HFFc6 (cell line): ENCODE measurements at places on chromosomes 12 and 14.
A peak's percentile ranks its signal among the peaks of the same experiment; 100 is the strongest.

GRCh38 chr12:92654929-92655328 lies 47.9 kb upstream of the PLEKHG7 start:
- DNase-seq: no peak

GRCh38 chr12:64611341-64612284 lies 1.3 kb downstream of the RASSF3 start:
- peak; percentile 16 for DNase-seq

DNA sequence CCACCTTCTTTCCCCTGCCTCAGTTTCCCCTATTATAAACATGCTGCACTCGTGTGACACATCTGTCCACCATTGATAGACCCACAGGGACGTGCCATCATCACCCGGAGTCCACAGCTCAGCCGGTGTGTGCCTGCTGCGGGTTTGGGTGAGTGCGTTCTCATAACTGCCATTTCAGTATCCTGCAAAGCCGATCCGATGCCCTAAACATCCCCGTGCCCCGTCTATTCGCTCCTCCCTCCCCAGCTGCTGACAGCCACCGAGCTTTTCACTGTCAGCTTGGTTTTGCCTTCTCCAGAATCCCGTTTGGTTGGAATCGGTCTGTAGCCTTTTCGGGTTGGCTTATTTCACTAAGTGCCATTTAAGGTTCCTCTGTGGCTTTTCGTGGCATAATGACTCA lies 3.9 kb downstream of the LRCOL1 start:
- DNase-seq: no peak

DNA sequence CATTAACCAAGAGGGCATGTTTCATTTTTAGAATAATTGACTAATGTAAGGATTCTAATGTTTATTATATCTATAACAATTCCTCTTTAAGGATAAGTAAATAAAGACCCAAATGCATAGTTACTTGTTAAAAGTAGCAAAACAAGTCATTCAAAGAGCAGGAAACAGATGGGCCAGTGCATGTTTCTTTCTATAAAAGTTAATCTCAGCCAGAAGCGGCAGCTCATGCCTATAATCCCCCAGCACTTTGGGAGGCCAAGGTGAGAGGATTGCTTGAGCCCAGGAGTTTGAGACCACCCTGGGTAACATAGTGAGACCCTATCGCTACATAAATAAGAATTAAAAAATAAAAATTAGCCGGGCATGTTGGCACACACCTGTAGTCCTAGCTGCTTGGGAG lies 391.0 kb upstream of the RGS6 start:
- no peak for DNase-seq

DNA sequence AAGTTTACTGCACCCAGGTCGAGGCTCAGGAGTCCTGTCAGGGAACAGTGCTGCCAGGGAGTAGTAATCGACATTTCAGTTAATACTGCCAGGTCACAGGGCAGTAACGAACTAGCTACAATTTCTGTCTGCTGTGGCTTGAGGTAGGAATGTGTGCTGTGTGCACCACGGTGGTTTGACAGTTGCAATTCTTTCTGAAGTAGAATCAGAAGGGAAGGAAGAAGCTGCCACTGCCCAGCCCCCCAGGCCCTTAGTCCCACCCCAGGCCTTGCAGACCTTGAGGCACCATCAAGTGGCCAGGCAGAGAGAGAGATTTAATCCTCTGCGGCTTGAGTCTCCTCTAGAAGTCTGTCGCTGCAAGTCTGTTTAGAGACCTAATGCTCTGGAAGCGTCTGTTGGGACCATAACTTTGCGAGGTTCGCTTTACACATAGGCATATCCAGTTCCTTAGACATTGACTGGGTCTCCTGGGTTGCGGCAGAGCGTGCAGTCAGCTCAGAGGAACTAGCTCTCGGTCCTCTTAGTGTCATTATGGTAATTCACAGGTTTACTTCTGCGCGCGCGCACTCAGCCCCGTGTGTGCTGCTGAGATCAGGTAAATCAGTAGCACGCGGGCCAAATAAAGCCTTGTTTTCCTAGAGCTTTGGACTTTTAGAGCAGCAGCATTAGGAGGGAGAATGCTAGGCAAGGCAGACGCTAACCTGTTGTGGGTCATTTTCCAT lies 9.8 kb downstream of the NKX2-1 start:
- no peak for DNase-seq

DNA sequence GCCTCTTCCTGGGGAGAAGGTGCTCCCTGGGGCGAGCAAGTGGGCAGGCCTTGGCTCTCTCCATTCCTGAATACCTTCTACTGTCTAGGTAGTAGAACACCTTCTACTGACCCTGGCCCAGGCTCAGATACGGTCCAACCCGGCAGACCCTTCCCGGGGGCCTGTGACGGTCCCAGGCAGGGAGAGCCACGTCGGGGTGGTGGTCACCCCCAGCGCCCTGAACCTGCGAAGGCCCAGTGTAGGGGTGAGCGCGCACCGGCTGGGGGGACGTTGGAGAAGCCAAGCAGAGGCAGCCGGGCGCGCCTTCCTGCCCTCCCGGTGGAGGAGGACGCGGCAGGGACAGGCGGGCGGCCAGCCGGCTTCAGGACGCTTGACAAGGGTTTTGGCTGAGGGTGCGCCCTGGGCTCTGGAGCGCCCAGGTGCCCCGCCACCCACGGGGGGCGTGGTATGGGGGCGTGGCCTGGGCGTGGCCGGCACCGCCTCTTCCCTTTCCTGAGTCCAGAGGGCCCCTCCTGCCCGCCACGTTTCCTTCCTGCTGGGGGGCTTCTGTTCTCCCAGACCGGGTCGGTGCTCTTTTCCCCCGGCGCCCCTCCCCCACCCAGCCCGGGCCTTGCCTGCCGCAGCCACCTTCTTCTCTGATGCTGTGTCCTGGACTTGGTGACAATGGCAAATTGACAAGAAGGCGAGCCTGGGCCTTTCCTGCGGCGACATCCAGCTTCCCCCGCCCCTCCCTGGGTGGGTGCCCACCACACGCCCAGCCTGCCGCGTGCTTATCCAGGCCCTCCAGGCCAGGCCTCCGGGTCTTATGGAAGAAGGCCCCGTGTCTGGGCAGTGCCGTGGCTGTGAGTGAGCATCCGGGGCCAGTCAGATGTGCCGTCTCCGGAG lies 24.5 kb upstream of the PPP1R13B start:
- no peak for DNase-seq

- DNase-seq: no peak
These were observed 11.3 kb upstream of the PLEKHD1 start for GRCh38 chr14:69473260-69473659.

GRCh38 chr14:24784981-24785380 lies 151.0 kb upstream of the GZMB start:
- DNase-seq: no peak

GRCh38 chr14:49733836-49734235 lies 34.1 kb upstream of the KLHDC2 start:
- DNase-seq: no peak

DNA sequence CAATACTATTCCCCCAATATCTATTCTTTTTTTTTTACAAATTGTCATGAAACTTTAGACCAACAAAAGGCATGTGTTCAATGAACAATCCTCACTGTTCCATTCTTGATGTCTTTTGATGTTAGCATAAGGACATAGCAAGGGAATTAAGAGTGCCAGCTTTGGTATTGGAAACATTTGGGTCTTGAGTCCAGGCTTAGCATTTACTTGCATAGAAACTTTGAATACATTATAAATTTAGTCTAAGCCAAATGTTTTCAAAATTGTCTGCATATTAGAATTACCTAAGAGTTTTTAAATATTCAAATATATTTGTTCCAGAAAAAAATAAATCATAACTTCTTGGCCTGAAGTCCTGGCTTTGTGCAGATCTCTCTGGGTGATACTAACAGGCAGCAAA lies 406.5 kb downstream of the LRFN5 start:
- no peak for DNase-seq

GRCh38 chr14:99156090-99156425 lies 115.9 kb downstream of the BCL11B start:
- DNase-seq: no peak

GRCh38 chr14:92411941-92412340 lies 89.0 kb downstream of the SLC24A4 start:
- DNase-seq: no peak

DNA sequence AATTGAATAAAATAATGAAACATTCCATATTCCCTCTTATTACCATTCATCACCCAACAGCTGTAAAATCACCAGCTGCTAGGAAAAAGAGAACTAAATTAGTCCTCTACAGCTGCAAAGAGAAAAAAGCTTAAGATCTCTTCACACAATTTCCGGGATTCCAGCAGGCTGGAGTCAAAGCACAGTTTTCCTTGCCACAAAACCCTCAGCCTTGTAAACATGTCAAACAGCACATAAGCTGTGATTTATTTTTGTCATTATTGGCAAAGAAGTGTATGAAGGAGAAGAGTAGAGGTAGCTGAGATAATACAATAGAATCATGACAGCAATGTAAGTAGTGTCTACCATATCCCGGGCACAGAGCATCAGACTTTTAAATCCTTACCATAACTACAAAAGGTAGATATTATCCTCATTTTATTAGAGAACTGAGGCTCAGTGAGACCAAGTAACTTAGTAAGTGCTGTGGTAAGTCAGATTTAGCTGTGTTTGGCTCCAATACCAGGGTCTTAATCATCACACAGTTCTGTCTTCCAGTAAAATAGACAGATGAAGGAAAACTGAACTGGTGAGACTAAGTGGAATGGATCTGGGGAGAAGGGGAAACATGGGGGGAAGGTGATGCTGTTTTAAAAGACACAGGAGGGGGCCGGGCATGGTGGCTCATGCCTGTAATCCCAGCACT lies 57.3 kb downstream of the NTN4 start:
- peak; percentile 73 for DNase-seq

- peak; percentile 72 for DNase-seq
These were observed 171.2 kb downstream of the ZFP36L1 start for GRCh38 chr14:68621400-68622365.

- DNase-seq: no peak
These were observed 5.8 kb upstream of the EGLN3 start for GRCh38 chr14:33956640-33957039.

GRCh38 chr12:752695-753610 lies 574 bp downstream of the WNK1 start:
- no peak for DNase-seq

- DNase-seq: no peak
These were observed 12.3 kb downstream of the GPR19 start for GRCh38 chr12:12683725-12684124.

DNA sequence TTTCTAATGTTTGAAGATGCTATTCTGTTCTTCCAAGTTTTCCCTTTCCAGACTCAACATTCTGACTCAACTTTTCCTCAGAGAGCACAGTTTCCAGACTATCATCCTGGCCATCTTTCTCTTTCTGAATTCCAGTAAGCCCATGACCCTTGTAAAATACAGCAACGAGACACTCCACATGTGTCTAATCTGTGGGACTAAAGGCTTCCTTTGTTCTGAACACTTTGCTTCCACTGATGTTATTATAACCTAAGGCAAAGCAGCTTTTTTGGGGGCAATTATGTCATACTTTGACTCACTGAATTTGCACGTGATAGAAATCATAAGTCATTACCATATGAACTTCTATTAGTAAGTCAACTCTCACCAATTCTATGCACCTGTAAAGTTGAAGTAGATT lies 6.3 kb upstream of the ART4 start:
- no peak for DNase-seq
